Fibroblast of lung (primary cell): ENCODE measurements at places on chromosomes 3 and 15. TPM values are rescaled to one million over a fixed set of nuclear protein-coding genes. Genes with fewer than 3 reads are reported as not detected.

GRCh38 chr3:130342821-130343661 is 2.4 kb upstream of the COL6A5 start:
- DNase-seq = no peak
- no peak overlapping the region for H3K4me3 ChIP-seq
- no peak overlapping the region for H3K27ac ChIP-seq
- no peaks in the 10 kb centered on the region for H3K36me3 ChIP-seq
- H3K4me1 ChIP-seq = peaks cover 5% of the 10 kb centered on the region

- no peaks in the 10 kb centered on the region for H3K27me3 ChIP-seq
- H3K4me1 ChIP-seq = no peaks in the 10 kb centered on the region
- no peak overlapping the region for H3K27ac ChIP-seq
- H3K36me3 ChIP-seq = no peaks in the 10 kb centered on the region
- H3K4me3 ChIP-seq = no peak overlapping the region
- DNase-seq = no peak
Measured at GRCh38 chr3:117191245-117191644, 481.7 kb downstream of the TUSC7 start.

Gene GHSR
- not detected in 2 replicates for polyA plus RNA-seq

DNA sequence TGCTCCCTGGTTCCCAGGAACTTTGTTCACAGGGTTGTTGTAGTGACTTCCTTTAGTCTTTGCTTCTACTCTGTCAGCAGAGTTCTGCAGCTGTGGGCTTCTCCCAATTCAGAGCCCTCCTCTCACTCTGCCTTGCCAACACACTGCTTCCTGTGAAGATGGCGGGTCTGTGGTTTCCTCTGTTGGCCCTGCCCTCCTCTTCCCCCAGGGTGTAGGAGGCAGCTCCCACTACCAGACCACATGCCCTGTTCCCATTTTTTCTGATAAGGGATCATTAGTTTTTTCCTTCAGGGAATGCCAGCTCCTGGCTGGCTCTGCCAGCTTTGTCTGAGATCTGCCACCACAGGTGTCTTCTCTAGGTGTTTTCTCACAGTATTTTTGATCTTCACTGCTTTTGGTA is 12.7 kb downstream of the SPSB4 start:
- no peak for DNase-seq
- H3K36me3 ChIP-seq = no peaks in the 10 kb centered on the region
- H3K4me1 ChIP-seq = no peaks in the 10 kb centered on the region
- no peak overlapping the region for H3K27ac ChIP-seq

DNA sequence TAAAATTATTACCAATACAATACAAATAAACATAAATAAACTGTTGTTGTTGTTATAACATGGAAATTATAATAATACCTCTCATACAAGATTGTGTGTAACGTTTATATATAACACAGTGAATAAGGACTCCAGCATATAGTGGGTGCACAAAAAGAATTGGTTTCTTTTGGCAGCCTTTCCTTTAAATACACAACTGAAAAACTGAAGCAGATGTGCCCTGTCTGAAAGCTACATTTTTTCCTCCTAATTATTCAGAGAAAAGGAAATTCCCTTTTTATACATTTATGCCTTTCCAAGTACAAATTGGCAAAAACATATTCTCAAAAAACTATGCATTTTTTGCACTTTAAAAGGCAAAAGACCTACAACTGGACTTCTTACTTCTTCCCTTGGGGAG is 928.9 kb upstream of the NR2F2 start:
- H3K27me3 ChIP-seq = no peaks in the 10 kb centered on the region
- H3K27ac ChIP-seq = no peak overlapping the region
- H3K4me1 ChIP-seq = peaks cover 4% of the 10 kb centered on the region
- no peaks in the 10 kb centered on the region for H3K36me3 ChIP-seq
- no peak overlapping the region for H3K4me3 ChIP-seq

Gene SOX14
- not detected in 2 replicates for polyA plus RNA-seq

DNA sequence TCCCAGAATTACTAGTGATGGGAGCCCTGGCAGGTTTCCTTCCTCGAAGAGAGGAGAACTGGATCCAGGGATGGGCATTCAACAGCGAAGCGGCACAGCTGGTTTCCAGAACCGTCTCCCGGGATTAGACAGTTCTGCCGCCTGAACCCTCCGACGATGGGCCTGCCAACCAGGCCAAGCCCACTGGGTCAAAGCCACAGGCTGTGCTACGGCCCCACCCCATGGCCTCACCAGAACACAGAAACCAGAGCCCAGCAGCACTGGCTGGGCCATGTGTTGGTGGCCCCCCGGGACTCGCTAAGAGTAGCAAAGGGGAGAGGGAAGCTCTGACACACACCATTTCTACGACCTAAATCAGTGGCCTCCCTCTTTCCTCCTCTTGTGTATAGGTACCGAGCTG is 2.2 kb downstream of the C15orf62 start:
- H3K36me3 ChIP-seq = peaks cover 17% of the 10 kb centered on the region
- H3K27me3 ChIP-seq = no peaks in the 10 kb centered on the region
- no peak for DNase-seq
- no peak overlapping the region for H3K4me3 ChIP-seq
- H3K27ac ChIP-seq = no peak overlapping the region

- H3K4me1 ChIP-seq = no peaks in the 10 kb centered on the region
- H3K27ac ChIP-seq = no peak overlapping the region
- H3K36me3 ChIP-seq = no peaks in the 10 kb centered on the region
- no peaks in the 10 kb centered on the region for H3K27me3 ChIP-seq
Measured at GRCh38 chr3:154034797-154035330, 86.3 kb upstream of the ARHGEF26 start.

GRCh38 chr3:119258915-119259314 is 18.2 kb upstream of the B4GALT4 start:
- no peaks in the 10 kb centered on the region for H3K4me1 ChIP-seq
- no peak overlapping the region for H3K27ac ChIP-seq

DNA sequence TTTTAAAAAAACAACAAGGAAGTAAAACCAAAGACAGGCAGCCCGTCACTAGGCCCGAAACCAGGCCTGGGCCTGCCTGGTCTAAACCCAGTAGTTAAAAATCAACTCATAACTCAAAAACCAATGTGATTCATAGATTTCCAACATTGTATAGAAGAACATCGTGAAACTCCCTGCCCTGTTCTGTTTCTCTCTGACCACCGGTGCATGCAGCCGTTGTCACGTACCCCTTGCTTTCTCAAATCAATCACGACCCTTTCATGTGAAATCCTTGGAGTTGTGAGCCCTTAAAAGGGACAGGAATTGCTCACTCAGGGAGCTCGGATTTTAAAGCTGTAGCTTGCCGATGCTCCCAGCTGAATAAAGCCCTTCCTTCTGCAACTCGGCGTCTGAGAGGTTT is 89.5 kb downstream of the DCLK3 start:
- H3K4me1 ChIP-seq = peaks cover 4% of the 10 kb centered on the region
- no peak overlapping the region for H3K4me3 ChIP-seq
- no peak overlapping the region for H3K27ac ChIP-seq
- H3K36me3 ChIP-seq = no peaks in the 10 kb centered on the region

DNA sequence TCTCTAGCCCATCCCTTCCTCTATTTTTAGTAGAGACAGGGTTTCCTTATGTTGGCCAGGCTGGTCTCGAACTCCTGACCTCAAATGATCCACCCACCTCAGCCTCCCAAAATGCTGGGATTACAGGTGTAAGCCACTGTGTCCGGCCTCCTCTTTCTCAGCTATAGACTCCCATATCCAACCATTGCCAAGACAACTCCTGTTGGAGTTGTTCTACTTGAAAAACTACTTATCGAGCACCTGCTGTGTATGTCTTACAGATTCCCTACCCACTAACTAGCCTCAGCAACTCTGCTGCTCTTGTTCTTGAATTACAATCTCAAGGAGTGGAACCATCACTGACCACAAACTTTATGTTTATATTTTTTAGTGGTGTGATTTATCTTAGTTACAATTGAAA is 186.6 kb downstream of the SLC9A9 start:
- no peaks in the 10 kb centered on the region for H3K36me3 ChIP-seq
- no peak overlapping the region for H3K4me3 ChIP-seq
- H3K4me1 ChIP-seq = no peaks in the 10 kb centered on the region
- no peaks in the 10 kb centered on the region for H3K27me3 ChIP-seq
- DNase-seq = no peak
- H3K27ac ChIP-seq = no peak overlapping the region

Gene CDHR4
- not detected in 2 replicates for polyA plus RNA-seq

GRCh38 chr3:47444103-47444502 is 31.6 kb downstream of the SCAP start:
- H3K4me1 ChIP-seq = peaks cover 4% of the 10 kb centered on the region
- H3K27ac ChIP-seq = no peak overlapping the region
- H3K36me3 ChIP-seq = peaks cover 4% of the 10 kb centered on the region
- H3K27me3 ChIP-seq = no peaks in the 10 kb centered on the region
- no peak overlapping the region for H3K4me3 ChIP-seq
- peak; percentile 23 for DNase-seq

GRCh38 chr15:58260725-58261267 is 122.6 kb downstream of the AQP9 start:
- peak; percentile 8 for DNase-seq
- H3K27ac ChIP-seq = no peak overlapping the region
- H3K36me3 ChIP-seq = no peaks in the 10 kb centered on the region
- no peaks in the 10 kb centered on the region for H3K27me3 ChIP-seq

Gene NPTN
- polyA plus RNA-seq = 226 and 372 TPM in 2 replicates

- no peak for DNase-seq
- H3K4me3 ChIP-seq = no peak overlapping the region
- H3K27me3 ChIP-seq = no peaks in the 10 kb centered on the region
- no peaks in the 10 kb centered on the region for H3K4me1 ChIP-seq
- no peak overlapping the region for H3K27ac ChIP-seq
Measured at GRCh38 chr3:183454064-183454463, 25.6 kb upstream of the MCF2L2 start.
